ENCODE measurements at places on chromosomes 1 and 21. TPM values are rescaled to one million over a fixed set of nuclear protein-coding genes. Genes with fewer than 3 reads are reported as not detected.

GRCh38 chr1:87252406-87252805 lies 76.3 kb upstream of the LMO4 start:
- H3K27ac ChIP-seq, result no peak overlapping the region
- DNase-seq, result no peak
- no peak overlapping the region for H3K4me3 ChIP-seq
- no peaks in the 10 kb centered on the region for H3K36me3 ChIP-seq
- no peaks in the 10 kb centered on the region for H3K4me1 ChIP-seq

GRCh38 chr1:212688341-212689047 lies 11.1 kb downstream of the BATF3 start:
- H3K4me3 ChIP-seq, result no peak overlapping the region
- no peak for DNase-seq

DNA sequence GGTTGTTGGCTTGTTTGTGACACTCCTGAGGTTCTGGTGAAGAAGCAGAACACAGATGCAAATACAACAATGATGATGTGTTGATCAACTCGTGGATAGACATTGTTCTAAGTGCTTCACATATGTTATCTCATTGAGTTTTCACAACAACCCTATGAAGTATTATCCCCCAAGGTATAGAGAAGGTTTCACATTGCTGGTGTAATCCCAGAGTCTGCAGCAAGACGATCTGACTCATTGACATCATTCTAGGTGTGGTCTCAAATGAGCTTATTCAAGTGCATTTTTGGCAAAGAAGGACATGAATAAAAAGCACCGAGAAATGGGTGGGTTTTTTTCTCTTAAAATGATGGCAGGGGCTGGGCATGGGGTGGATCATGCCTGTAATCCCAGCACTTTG lies 64.1 kb upstream of the SCAF4 start:
- H3K4me1 ChIP-seq, result no peaks in the 10 kb centered on the region
- H3K27me3 ChIP-seq, result peaks cover 3% of the 10 kb centered on the region
- no peak overlapping the region for H3K27ac ChIP-seq
- H3K4me3 ChIP-seq, result no peak overlapping the region
- H3K36me3 ChIP-seq, result no peaks in the 10 kb centered on the region
- no peak for DNase-seq

Gene CD1C
- total RNA-seq, result not detected

GRCh38 chr1:172390683-172391551 lies 29.6 kb upstream of the C1orf105 start:
- peaks cover 11% of the 10 kb centered on the region for H3K4me1 ChIP-seq
- DNase-seq, result peak; percentile 40
- no peak overlapping the region for H3K27ac ChIP-seq
- no peaks in the 10 kb centered on the region for H3K36me3 ChIP-seq
- H3K27me3 ChIP-seq, result no peaks in the 10 kb centered on the region

DNA sequence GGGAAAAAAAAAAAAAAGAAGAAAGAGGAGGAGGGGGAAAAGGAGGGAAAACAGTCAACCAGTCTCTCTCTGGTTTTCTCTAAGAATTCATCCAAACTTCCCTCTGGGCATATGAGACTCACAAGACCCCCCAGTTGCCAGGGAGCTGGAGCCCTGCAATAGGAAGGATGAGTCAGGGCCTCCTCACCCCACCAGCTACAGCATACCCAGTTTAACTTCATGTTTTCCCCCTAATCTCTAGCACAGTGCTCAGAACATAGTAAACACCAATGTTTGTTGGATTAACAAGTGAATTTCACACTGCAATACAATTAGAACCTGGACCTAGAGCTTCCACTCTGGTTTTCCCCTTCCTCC lies 7.8 kb downstream of the F11R start:
- no peak for DNase-seq
- peaks cover 35% of the 10 kb centered on the region for H3K4me1 ChIP-seq
- no peaks in the 10 kb centered on the region for H3K36me3 ChIP-seq
- H3K27me3 ChIP-seq, result no peaks in the 10 kb centered on the region

Gene ANKRD45
- total RNA-seq, result 0.78 TPM

- peaks cover 47% of the 10 kb centered on the region for H3K4me1 ChIP-seq
- DNase-seq, result peak; percentile 95
- no peaks in the 10 kb centered on the region for H3K36me3 ChIP-seq
- no peak overlapping the region for H3K4me3 ChIP-seq
- H3K27ac ChIP-seq, result peak overlapping the region; percentile 82
- no peaks in the 10 kb centered on the region for H3K27me3 ChIP-seq
These were observed 2.5 kb upstream of the CERS2 start for GRCh38 chr1:150976879-150977694.

Gene RAB42
- total RNA-seq, result 2.9 TPM

DNA sequence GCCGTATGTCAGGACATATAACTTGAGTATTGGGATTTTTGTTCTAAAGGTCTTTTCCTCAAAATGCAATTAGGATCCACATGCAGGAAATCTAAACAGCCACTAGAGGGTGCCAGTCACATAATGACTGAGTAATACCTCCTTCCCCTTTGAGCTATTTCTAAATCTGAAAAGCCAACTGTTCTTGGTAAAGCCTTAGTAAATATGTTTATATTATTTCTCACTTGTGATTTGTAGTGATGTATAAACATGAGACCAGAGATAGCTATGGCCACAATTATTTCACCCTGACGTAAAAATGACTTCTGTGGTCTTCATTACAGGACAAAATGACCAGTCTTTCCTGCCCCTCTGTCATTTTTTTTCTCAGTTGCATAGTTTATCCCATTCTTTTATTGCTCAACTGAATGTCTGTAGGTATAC lies 41.0 kb upstream of the DR1 start:
- peak; percentile 46 for DNase-seq
- H3K4me3 ChIP-seq, result no peak overlapping the region
- H3K4me1 ChIP-seq, result no peaks in the 10 kb centered on the region
- no peaks in the 10 kb centered on the region for H3K36me3 ChIP-seq
- H3K27me3 ChIP-seq, result no peaks in the 10 kb centered on the region
- no peak overlapping the region for H3K27ac ChIP-seq

DNA sequence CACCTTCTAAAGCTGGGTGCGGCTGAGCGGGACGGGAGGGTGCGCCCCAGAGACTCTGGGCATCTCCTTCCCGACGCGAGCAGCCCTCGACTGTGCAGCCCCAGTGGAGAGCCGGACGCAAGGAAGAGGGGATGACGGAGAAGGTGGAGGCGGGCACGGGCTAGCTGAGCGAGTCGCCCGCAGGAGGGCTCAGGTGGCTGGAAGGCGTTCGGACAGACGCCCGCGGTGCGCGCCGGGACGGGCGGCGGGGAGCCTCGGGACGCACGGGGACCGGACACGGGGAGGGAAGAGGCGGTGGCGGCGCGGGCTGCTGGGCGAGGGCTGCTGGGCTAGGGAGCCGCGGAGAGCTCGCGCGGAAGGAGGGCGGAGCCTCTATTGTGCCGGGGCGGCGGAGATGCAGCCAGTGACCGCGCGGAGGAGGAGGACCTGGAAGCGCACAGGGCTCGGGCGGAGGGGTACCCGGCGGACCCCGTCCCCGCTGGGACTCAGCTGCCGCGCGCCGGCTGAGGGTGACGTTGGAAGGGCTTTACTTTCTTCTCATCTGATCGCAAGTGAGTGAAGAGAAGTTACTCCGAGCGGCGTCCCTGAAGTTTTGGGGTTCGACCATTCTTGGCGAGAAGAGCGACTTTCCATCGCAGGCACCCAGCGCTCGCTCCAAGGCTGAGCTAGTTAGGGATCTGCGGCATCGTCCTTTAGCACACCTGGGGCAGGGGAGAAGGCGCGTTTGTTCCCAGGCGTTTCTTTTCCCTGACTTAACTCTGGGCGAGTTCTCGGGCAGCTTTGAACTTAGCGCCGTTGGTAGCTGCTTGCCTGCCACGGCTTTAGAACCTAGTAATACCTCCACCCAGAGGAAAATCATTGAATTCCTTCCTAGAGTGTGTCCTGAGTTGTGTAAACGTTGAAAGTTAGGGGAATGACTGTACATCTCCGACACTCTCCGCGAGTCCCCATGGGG lies at the start of gene OLFML2B:
OLFML2B (minus strand) TSS at position 323 of the 955 bp plus-strand sequence. CDS start 439 bp downstream, outside the sequence.
- H3K4me3 ChIP-seq, result peak within 1 kb of the TSS; percentile 67
- H3K4me1 ChIP-seq, result peaks cover 6% of the 10 kb centered on the region
- no peaks in the 10 kb centered on the region for H3K36me3 ChIP-seq
- no peaks in the 10 kb centered on the region for H3K27me3 ChIP-seq

Gene CASQ2
- not detected for total RNA-seq

DNA sequence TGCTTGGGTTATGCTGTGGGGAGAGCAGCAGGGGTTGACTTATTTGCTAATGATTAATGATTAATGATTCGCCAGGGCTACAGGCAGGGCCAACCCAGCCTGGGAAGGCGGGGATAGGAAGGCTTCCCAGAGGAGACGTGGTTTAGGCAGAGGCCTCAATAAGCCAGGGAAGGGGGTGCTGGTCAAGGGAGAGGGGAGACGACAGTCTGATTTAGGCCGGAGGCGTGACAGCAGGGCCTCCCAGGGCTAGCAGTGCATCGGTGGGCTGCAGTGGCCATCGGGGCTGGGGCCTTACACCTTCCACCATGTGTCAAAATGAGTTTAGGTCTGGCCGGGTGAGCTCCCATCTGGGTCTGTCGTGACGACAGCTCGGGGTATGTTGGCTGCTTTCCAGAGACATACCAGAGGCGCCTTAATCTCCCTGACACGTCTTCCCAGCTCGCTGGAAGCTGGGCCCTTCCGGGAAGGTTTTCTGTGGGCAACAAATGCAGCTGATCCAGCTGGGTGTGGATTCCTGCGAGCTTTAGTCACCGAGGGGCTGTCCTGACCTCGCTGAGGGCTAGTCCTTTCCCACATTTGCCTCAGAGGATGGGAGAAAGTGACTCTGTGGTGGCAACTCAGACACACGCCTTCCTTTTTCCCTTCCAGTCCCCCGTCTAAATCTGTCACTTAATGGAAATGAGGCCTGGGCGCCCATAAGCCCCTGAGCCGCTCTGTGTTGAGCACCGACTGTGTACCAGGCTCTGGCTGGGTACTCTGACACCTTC lies 3.7 kb upstream of the SLC1A7 start:
- H3K27me3 ChIP-seq, result no peaks in the 10 kb centered on the region
- H3K4me1 ChIP-seq, result no peaks in the 10 kb centered on the region
- no peak overlapping the region for H3K27ac ChIP-seq
- no peak overlapping the region for H3K4me3 ChIP-seq
- peak; percentile 61 for DNase-seq

DNA sequence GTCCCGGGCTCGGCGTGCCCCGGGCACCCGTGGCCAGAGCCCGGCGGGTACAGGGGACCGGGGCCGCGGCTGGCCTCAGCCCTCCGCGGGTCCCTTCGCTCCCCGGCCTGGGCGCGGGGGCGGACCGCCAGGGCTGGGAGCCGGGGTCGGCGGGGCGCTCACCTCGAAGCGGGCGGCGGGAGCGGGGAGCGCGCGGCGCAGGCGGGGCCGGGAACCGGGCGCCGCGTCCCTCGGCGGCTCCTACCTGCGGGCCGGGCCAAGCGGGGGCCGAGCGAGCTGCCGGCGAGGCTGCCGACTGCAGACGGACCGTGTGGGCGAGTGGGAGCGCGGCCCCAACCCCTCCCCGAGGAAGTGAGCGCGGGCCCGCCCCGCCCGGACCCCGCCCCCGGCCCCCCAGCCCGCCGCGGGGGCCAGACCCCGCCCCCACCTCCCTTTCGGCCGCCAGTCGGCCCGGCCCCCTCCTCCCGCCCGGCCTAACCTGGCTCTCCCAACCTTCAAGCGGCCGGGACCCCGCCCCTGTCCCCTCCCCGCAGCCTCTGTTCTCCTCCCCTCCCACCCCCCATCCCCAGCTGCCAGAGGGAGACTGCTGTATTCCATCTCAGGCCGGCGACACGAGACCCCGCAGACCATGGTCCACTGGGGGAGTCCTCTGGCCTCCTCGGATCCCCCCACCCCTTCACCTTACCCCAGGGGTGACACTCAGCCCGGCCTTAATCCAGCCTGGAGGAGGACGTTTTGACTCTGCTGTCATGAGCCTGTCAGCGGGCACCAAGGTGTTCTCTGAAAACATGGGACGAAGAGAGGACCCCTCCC lies at the start of gene FHL3:
FHL3 (minus strand) TSS at position 320 of the 813 bp plus-strand sequence. CDS start 6,102 bp downstream, outside the sequence.
- H3K27me3 ChIP-seq, result no peaks in the 10 kb centered on the region
- H3K4me1 ChIP-seq, result peaks cover 28% of the 10 kb centered on the region
- H3K27ac ChIP-seq, result peak within 1 kb of the TSS; percentile 48
- peak within 1 kb of the TSS; percentile 23 for H3K4me3 ChIP-seq

Gene VWA1
- 49.0 TPM for total RNA-seq

GRCh38 chr1:113747376-113747775 lies 11.9 kb downstream of the PHTF1 start:
- no peak for DNase-seq
- H3K36me3 ChIP-seq, result no peaks in the 10 kb centered on the region
- H3K4me1 ChIP-seq, result no peaks in the 10 kb centered on the region
- H3K27ac ChIP-seq, result no peak overlapping the region
- H3K27me3 ChIP-seq, result no peaks in the 10 kb centered on the region

DNA sequence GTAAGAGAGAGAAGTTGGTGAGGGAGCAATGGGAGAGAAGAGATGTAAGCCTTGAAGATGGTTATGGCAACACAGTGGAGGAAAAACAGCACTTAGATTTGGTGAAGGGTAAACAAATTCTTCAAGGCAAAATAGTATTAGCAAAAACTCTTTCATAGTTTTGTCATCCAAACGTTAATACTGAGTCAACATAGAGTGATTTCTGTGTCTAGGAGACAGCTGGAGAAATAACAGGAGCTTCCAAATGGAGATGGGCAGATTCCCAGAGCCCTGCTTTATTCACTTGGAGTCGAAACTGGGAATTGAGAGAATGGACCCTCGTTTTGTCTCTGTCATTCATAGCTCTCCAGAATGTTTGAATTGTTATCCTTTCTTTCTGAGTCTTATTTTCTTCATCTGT lies 68.3 kb downstream of the PLA2G4A start:
- no peak for DNase-seq
- no peaks in the 10 kb centered on the region for H3K4me1 ChIP-seq
- no peaks in the 10 kb centered on the region for H3K27me3 ChIP-seq
- H3K4me3 ChIP-seq, result no peak overlapping the region

Gene SPRR2E
- not detected for total RNA-seq

Gene ACTL8
- total RNA-seq, result not detected

GRCh38 chr1:243623841-243624240 lies 226.2 kb downstream of the AKT3 start:
- H3K27me3 ChIP-seq, result no peaks in the 10 kb centered on the region
- no peak for DNase-seq
- no peaks in the 10 kb centered on the region for H3K36me3 ChIP-seq
- H3K27ac ChIP-seq, result no peak overlapping the region

Gene RORC
- 1.6 TPM for total RNA-seq

DNA sequence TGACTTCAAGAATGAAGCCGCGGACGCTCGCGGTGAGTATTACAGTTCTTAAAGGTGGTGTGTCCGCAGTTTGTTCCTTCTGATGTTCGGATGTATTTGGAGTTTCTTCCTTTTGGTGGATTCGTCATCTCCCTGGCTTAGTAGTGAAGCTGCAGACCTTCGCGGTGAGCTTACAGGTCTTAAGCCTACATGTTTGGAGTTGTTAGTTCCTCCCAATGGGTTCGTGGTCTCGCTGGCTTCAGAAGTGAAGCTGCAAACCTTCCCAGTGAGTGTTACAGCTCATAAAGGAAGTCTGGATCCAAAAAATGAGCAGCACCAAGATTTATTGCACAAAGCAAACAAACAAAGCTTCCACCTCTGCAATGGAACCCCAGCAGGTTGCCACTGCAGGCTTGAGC lies 14.7 kb downstream of the LDLRAD1 start:
- no peaks in the 10 kb centered on the region for H3K27me3 ChIP-seq
